T-helper 1 cell (primary cell): ENCODE measurements at places on chromosomes 16 and 17.

DNA sequence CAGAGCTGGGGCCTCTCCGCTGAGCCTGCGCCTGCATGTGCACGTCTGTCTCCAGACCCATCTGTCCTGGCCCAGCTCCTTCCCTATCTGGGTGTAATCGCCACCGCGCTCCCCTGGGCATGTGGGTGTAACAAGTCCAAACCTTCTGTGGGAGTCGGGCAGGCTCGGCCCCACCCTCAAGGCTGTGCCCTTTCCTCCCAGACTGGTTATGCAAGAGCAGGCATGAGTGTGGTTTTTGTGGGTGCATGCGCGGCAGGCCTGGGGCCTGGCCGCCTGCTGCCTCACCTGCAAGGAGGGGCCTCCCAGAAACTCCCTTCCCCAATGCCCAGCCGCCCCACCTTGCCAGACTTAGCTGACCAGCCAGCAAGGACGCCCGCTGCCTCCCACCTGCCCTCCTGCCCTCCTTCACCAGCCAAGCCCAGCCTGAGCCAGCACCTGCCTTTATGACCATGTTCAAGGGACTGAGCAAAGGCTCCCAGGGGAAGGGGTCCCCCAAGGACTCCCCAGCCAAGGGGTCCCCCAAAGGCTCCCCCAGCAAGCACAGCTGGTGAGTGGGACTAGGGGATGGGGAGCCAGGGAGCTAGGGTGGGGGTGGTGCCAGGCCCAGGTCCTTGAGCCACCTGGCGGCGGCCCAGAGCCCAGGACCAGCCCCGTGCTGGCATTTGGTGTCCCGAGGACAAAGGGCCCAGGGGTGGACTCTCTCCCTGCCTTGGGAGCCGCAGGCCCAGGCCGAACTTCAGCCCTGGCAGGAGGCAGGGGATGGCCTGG lies at the start of gene EVPLL:
TSS of gene EVPLL (plus strand) at position 342 of the 768 bp plus-strand sequence. CDS start 3,160 bp downstream, outside the sequence.
- DNase-seq = no peak

DNA sequence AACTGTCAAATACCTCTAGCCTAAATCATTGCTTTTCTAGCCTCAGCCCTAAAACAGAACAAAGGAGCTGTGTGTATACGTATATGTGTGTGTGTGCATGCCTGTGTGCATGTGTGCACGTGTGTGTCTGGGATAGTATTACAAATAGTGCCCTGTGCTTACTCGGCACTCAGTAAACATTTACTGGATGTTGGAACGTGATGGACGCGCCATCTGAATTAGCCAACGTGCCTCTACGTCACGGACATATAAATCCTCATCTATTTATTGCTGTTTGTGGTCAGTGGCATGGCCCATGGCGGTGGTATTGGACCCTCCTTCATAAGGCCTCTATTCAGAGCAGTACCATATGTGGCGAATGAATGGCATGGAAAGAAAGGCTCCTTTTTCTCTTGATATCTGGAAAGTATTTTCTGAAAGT lies 37.5 kb downstream of the WWP2 start:
- no peak for DNase-seq

DNA sequence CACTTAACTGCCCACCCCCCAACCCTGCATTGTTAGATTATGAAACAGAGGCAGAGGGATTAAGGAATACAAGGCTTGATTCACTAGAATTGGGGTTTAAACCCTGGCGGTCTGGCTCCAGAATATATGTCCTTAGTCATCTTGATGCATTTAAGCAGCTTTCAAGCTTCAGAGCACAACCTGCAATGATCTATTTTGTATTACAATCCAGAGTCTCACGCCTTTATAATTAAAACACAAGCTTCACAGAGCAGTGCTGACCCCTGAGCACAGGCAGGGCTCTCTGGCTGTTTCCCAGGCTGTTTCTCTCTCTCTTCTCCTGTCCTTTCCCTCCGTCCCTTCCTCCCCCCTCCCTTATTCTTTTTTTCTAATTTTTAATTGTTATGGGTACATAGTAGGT lies 209.1 kb downstream of the SPECC1 start:
- DNase-seq = no peak

DNA sequence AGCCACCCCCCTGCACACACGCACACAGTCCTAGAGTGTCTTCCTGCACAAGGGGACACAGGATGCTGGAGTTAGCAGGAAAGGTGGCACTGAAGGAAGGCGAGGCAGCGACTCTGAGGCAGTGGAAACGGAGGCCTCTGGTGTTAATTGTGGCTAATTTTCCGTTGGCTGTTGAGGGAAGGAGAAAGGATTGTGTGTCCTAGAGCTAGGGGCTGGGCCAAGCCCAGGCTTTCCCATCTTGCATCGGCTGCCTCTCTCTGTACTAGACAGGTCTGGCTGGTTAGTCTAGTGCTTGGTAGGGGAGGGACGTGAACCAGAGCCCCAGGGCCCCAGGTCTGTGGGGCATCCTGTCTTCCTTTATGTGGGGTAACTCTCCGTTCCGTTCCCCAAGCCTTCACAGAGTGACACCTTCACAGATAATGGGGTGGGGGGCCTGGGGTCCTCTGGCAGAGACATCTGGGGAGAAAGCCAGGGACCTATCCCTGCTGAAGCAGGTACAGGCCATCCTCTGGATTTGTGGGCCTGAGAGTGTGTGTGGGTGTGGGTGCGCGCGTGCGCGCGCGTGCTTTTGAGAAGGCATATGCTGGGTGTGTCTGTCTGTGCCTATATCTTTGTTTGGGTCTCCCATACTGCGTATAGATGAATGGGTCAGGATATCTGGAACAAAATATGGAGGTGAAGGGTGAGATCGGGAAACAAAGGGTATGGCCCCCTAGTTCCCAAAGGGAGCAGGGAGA lies at the start of gene CHD3:
TSS of gene CHD3 (plus strand) at position 606 of the 737 bp plus-strand sequence. CDS start 212 bp downstream, outside the sequence.
- no peak for DNase-seq

DNA sequence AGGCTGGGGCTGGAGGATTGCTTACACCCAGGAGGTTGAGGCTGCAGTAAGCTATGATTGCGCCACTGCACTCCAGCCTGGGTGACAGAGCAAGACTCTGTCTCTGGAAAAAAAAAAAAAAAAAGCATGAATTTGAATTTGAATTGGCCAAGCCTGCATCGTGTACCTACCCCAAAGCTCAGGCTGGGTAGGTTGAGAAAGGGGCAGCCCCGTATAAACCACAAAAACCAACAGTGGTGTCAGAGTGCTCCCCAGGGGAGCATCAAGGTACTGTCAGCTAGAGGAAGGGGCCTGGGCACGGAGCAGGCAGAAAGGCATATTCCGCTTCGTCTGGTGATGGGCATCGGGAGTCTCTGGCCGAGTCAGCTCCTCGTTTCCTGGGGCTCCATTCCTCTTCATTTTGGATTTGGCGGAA lies 40.9 kb downstream of the RAP1GAP2 start:
- peak; percentile 38 for DNase-seq

- DNase-seq = no peak
These were observed 12.5 kb upstream of the SLC4A1 start for GRCh38 chr17:44280392-44280937.

DNA sequence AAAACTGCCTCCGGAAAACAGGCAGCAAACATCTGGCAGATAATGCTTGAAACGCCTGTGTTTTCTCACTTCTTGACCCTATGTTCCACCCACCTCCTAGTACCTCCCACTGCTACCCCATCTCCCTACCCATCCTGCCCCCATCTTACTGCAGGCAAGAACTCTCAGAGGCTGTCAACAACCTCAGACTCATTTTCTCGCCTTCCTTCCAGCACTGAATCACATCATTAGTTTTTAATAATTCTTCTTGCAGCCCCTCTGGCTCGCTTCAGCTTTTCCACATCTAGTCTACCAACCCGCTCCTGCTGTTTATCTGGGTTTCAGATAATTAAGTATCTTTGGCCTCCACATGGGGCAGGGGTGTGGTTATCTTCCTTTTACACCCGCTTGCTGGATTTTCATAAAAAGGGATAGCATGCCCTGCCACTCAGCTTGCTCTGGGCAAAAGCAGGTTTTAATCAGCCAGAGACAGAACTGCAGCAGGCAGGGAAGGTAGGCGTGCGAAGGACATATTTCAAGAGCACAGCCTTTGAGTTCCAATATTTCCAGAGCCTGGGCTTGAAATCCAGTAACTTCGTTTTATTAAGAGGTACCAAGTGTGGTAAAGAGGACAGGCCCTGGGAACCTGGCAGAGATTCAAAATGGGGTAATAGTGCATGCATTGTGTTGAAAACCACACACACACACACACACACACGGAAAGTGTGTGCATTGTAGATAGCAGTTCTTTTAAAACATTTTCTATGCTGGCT lies 87.5 kb downstream of the BMERB1 start:
- no peak for DNase-seq

- peak; percentile 78 for DNase-seq
These were observed 304.4 kb downstream of the SEC14L1 start for GRCh38 chr17:77444984-77445759.

DNA sequence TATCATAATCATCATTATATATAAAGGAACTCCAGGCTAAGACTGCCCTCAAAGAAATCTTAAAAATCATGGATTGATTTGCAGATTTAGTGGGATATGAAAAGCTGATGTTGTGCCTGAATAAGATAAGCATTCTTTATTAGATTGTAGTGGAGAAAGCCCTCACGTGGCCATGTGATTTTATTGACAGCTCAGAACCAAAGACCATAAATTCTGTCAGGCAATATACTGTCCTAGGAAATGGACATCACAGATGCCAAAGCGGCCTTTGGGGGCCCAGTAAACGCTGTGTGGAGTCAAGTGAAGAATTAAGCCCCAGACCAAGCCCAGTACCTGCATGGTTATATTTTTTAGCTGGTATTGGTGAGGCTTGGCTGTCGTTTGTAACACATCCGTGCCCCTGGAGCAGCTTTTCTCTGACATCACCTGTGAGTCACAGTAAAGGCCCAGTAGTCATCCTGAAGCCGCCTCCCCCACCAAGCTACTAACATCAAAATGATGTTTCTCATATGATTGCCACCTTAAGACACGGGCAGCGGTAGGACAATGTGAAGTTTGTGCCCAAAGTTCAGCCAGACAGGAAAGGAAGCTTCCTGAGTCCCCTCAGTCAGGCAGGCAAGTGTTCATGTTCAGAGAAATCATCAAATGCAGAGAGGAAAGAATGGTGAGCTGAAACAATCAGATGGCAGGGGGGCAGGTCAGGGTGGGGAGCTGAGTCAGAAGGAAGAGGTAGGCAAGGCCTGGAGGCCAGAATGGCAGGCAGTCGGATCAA lies 209.4 kb downstream of the IRX3 start:
- DNase-seq = no peak

DNA sequence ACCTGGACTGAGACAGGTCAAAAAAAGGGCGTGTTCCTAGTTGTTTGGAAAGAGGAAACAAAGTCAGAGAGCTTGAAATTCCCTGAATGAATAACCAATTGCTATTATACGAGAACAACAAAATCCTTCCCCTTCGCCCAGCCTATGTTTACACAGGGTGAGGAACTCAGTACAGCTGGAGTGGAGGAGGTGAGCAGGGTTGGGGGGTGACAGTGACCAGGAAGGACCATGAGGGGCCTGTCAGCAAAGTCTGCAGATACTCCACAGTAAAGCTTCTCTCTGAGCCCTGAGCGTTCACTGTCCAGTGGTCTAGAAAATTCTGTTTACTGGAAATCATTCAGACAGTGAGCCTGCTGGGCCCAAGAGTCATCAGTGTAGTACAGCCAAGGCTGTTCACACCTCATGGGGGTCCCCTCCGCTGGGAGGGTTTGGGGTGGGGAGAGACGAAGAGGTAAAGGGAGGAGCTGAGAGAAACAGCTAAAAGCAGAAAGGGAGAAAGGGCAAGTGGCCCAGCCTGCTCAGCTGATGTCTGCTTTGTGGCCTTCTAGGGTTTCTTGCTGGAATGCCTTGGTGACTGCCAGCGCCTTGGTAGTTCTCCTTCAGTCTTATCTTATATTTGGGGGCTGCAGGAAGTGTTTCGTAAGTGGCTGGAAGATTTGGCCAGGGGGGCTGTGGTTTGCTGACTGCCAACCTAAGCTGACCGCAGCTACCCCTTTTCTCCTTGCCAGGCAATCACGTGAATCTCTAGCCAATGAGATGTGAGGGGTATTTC lies 5.7 kb downstream of the DUSP3 start:
- DNase-seq = no peak

- DNase-seq = no peak
These were observed 151.2 kb downstream of the ZNF423 start for GRCh38 chr16:49704586-49705155.

DNA sequence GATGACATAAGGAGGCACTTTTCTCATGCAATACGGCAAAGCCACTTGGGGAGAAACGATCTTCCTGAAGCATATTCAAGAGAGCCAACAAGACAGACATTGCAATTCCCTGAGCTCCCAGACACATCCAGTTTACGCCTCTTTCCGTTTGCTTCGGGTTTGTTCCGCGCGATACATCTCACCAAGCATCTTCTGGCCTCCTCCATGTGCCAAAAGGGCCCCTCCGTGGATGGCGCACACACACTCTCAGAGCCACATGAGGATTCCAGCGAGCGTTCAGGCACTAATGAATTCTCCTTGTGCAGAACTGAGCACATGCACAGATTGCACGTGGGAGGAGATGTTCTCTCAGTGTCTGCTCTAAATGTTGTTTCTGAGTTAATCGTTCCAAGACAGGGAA lies 146.7 kb upstream of the SHISA6 start:
- no peak for DNase-seq

- no peak for DNase-seq
These were observed 32.9 kb downstream of the ABHD15 start for GRCh38 chr17:29533976-29534375.

DNA sequence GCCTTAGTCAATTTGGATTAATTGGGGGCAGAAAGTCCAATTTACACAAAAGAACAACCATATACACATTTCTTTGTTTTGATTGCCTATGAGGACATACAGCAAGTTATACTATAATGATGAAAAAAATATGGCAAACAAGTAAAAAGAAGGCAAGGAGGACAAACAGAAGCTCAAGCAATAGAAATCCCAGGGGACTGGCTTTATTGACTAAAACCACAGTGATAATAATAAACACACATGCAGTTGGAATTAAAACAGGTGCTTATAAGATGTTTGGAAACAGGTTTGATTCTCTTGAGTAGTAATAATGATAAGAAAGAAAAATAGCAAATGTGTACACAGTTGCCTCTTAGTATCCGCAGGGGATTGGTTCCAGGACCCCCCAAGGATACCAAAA lies 176.4 kb downstream of the SHISA9 start:
- no peak for DNase-seq

GRCh38 chr16:26441178-26441577 lies 625.5 kb upstream of the C16orf82 start:
- DNase-seq = no peak

- no peak for DNase-seq
These were observed 140.1 kb downstream of the ITFG1 start for GRCh38 chr16:47320546-47321310.

GRCh38 chr16:21116148-21116693 lies 34.4 kb downstream of the DNAH3 start:
- peak; percentile 25 for DNase-seq

GRCh38 chr16:50011707-50012106 lies 13.3 kb upstream of the CNEP1R1 start:
- DNase-seq = no peak

- peak; percentile 33 for DNase-seq
These were observed at the start of gene TK2 for GRCh38 chr16:66549284-66550131. Gene TK2 (minus strand): TSS chr16:66550122. CDS start chr16:66550061, 61 bp downstream.

- no peak for DNase-seq
These were observed 2.3 kb upstream of the CCNF start for GRCh38 chr16:2426941-2427361.

GRCh38 chr16:10521681-10522274 lies 58.6 kb downstream of the EMP2 start:
- DNase-seq = peak; percentile 29
